ENCODE measurements at places on chromosomes 11 and 22.

- DNase-seq, result no peak
- H3K4me1 ChIP-seq, result no peaks in the 10 kb centered on the region
- no peak overlapping the region for H3K4me3 ChIP-seq
- no peak overlapping the region for H3K27ac ChIP-seq
- no peaks in the 10 kb centered on the region for H3K36me3 ChIP-seq
Measured at GRCh38 chr22:47914481-47915097, 1152.1 kb downstream of the TBC1D22A start.

- no peak overlapping the region for H3K4me3 ChIP-seq
Measured at GRCh38 chr11:76062733-76063132, 143.6 kb downstream of the WNT11 start.

- peak overlapping the region; percentile 81 for H3K27ac ChIP-seq
- H3K27me3 ChIP-seq, result no peaks in the 10 kb centered on the region
- H3K36me3 ChIP-seq, result no peaks in the 10 kb centered on the region
- peaks cover 10% of the 10 kb centered on the region for H3K4me1 ChIP-seq
- DNase-seq, result peak; percentile 56
Measured at GRCh38 chr11:797296-798092, 587 bp downstream of the SLC25A22 start.

GRCh38 chr11:66975405-66976027 is 412 bp downstream of the C11orf86 start:
- H3K4me1 ChIP-seq, result no peaks in the 10 kb centered on the region
- H3K4me3 ChIP-seq, result no peak overlapping the region
- peaks cover 3% of the 10 kb centered on the region for H3K36me3 ChIP-seq
- DNase-seq, result no peak

- DNase-seq, result no peak
- peaks cover 15% of the 10 kb centered on the region for H3K27me3 ChIP-seq
- peaks cover 8% of the 10 kb centered on the region for H3K4me1 ChIP-seq
- H3K27ac ChIP-seq, result no peak overlapping the region
- no peak overlapping the region for H3K4me3 ChIP-seq
- no peaks in the 10 kb centered on the region for H3K36me3 ChIP-seq
Measured at GRCh38 chr11:122627745-122628144, 27.8 kb upstream of the UBASH3B start.

All from T-helper 17 cell (primary cell).